Type B pancreatic cell (in vitro differentiated cells): ENCODE measurements at places on chromosomes 3 and 15. TPM values are rescaled to one million over a fixed set of nuclear protein-coding genes. Genes with fewer than 3 reads are reported as not detected.
A peak's percentile ranks its signal among the peaks of the same experiment; 100 is the strongest.

DNA sequence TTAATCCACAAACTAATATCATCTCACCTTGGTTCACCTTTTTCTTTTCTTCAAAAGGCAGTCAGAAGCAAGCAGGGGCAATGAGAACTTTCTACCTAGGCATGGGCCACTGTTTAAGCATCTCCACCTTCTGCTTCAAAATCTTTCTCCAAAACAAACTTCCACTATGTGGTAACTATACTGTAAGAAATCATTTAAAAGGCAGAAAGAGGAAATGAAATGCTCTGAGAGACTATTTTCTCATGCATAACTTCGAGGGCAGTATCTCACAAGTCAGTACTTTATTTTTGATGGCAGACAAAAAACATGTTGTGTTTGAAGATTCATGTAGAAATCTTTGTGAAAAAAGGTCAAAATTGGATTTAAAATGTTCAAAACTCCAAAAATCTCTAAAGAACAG, 419.7 kb downstream of the ZBTB20 start:
- no peaks in the 10 kb centered on the region for H3K27me3 ChIP-seq
- no peak overlapping the region for H3K27ac ChIP-seq
- no peak overlapping the region for H3K4me3 ChIP-seq
- no peak for DNase-seq

GRCh38 chr3:150094150-150094933, 123.6 kb upstream of the PFN2 start:
- no peak for DNase-seq
- no peaks in the 10 kb centered on the region for H3K36me3 ChIP-seq
- H3K4me3 ChIP-seq = no peak overlapping the region
- H3K27me3 ChIP-seq = peaks cover 6% of the 10 kb centered on the region
- H3K27ac ChIP-seq = no peak overlapping the region

DNA sequence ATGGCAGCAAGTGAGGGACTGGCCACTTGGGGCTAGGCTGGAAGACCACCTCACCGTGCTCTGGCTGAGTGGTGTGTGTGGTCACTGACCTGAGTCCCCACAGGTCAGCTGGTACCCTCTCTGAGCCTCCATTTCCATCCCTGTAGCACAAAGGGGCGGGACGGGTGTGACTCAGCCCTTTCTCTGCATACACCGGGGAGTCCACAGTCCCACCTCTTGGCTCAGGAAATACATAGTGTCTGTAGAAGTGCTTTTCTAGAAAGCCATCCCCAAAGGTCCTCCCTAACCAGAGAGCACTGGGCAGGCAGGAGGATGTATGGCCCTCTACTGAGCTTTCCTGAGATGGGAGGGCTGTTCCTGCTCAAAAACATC, 27.2 kb downstream of the WNT7A start:
- no peak overlapping the region for H3K27ac ChIP-seq
- H3K27me3 ChIP-seq = peaks cover 12% of the 10 kb centered on the region
- no peaks in the 10 kb centered on the region for H3K36me3 ChIP-seq
- no peak for DNase-seq

- no peaks in the 10 kb centered on the region for H3K36me3 ChIP-seq
- H3K4me3 ChIP-seq = no peak overlapping the region
Measured at GRCh38 chr15:52710050-52710707, 31.0 kb upstream of the ATOSA start.

GRCh38 chr3:110323349-110323748, 748.3 kb upstream of the NECTIN3 start:
- H3K27me3 ChIP-seq = no peaks in the 10 kb centered on the region
- H3K36me3 ChIP-seq = no peaks in the 10 kb centered on the region
- DNase-seq = no peak
- peaks cover 5% of the 10 kb centered on the region for H3K4me1 ChIP-seq
- H3K4me3 ChIP-seq = no peak overlapping the region
- no peak overlapping the region for H3K27ac ChIP-seq

DNA sequence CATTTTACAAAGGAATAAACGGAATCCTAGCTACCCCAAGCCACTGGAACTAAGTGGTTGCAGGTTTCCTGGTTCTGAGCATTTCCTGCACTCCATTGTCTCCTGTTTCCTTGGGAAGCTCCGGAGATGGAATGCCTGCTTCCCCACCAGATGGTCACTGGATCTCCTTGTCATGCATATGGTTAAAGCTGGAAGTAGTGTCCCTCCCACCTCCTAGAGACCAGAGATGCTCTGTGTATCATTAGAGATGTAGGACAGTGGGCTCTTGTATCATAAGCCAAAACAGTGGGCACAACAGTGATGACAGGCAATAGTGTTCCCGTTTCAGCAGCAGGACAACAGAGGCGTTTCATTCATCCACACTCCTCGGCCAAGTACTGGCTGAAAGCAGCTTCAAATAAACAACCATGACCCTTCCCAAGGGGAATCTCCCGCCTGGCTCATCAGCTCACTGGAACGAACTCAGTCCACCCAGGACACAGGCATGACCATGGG, 136.2 kb upstream of the EIF1B start:
- no peak overlapping the region for H3K4me3 ChIP-seq
- H3K4me1 ChIP-seq = no peaks in the 10 kb centered on the region
- H3K36me3 ChIP-seq = no peaks in the 10 kb centered on the region
- H3K27ac ChIP-seq = no peak overlapping the region
- peaks cover 14% of the 10 kb centered on the region for H3K27me3 ChIP-seq
- DNase-seq = no peak

DNA sequence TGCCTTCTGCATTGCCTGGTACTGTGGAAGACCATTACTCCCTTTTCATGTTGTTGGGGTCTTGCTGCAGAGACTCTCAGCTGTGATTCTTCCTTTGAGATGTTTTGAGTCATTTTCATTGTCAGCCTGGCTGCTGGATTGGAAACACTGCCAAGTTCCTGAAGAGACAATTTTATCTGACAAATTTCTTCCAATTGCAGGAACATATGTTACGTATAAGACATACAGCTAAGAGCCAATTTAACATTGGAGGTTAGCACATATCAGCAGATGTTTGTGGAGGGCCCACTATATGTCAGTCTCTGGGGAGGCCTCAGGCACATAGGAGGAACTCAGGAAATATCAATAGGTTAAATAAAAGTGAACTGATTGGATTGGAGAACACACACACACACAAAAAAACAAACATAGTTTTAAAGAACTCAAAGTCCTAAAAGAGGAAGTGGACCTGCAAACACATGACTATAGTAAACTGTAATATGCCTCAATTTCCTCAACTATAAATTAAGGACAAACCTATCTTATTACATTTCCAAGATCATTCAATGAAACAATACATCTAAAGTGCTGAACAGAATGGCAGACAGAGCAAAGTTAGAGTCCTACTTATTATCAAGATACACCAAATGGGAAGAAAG, 172.3 kb downstream of the MYRIP start:
- H3K36me3 ChIP-seq = no peaks in the 10 kb centered on the region
- no peak overlapping the region for H3K27ac ChIP-seq
- peaks cover 3% of the 10 kb centered on the region for H3K27me3 ChIP-seq
- no peaks in the 10 kb centered on the region for H3K4me1 ChIP-seq

- H3K4me1 ChIP-seq = peaks cover 3% of the 10 kb centered on the region
- peaks cover 20% of the 10 kb centered on the region for H3K36me3 ChIP-seq
- DNase-seq = no peak
- H3K27me3 ChIP-seq = no peaks in the 10 kb centered on the region
- H3K4me3 ChIP-seq = no peak overlapping the region
Measured at GRCh38 chr3:37979541-37980461, 10.8 kb upstream of the VILL start.

DNA sequence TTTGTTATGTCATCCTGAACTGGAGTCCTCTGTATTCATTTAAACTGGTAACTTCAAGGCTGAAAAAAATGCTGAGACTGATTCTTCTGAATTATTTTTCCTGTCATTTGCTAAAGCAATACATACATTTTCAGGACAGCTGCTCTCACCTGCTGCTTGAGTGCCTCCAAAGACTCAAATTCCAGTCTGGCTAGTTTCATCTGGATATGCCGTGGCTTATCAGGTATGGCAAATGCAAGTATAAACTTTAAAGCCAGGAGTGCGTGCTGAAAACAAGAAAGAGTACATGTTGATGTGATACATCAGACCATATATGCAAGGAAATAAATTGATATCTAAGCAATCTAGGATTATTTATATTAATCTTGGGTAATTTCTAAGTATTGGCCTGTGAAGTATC, 146.1 kb downstream of the SNRK start:
- H3K36me3 ChIP-seq = peaks cover 10% of the 10 kb centered on the region
- no peak overlapping the region for H3K27ac ChIP-seq
- H3K4me3 ChIP-seq = no peak overlapping the region

DNA sequence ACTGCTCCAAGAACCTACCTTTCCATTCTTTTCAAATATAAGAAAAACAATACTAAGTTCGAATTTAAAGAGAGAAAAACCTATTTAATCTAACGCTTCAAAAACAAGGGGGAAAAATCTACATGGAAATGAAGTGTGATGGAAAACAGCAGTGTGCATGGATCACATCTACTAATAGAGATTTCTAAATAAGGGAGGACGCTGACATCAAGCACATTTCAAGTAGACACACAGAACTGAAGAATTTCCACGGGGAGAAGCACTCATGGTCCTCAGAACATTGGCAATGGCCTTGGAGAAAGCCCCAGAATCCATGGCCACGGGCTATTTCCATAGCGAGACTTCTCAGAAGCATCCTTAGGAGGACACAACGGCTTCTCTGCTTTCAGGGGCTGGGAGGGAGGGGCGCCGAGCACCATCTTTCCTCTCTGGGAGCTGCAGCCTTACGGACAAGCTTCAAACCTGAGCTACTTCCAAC, 1.0 kb downstream of the TASOR start:
- peak overlapping the region; percentile 97 for H3K27ac ChIP-seq
- H3K4me1 ChIP-seq = peaks cover 33% of the 10 kb centered on the region
- peak overlapping the region; percentile 95 for H3K4me3 ChIP-seq

- DNase-seq = no peak
- no peak overlapping the region for H3K27ac ChIP-seq
- no peaks in the 10 kb centered on the region for H3K36me3 ChIP-seq
Measured at GRCh38 chr3:73213896-73214295, 152.4 kb downstream of the EBLN2 start.

- H3K4me3 ChIP-seq = peak overlapping the region; percentile 43
- H3K27me3 ChIP-seq = peaks cover 2% of the 10 kb centered on the region
- DNase-seq = no peak
- peaks cover 14% of the 10 kb centered on the region for H3K4me1 ChIP-seq
- no peak overlapping the region for H3K27ac ChIP-seq
Measured at GRCh38 chr3:138331143-138331894, 1.7 kb upstream of the NME9 start.

GRCh38 chr3:167978071-167978470, 117.7 kb downstream of the GOLIM4 start:
- no peak overlapping the region for H3K4me3 ChIP-seq
- no peaks in the 10 kb centered on the region for H3K27me3 ChIP-seq
- H3K36me3 ChIP-seq = no peaks in the 10 kb centered on the region
- H3K4me1 ChIP-seq = peaks cover 21% of the 10 kb centered on the region

- no peak for DNase-seq
- H3K27me3 ChIP-seq = no peaks in the 10 kb centered on the region
- no peaks in the 10 kb centered on the region for H3K4me1 ChIP-seq
- no peak overlapping the region for H3K4me3 ChIP-seq
- no peaks in the 10 kb centered on the region for H3K36me3 ChIP-seq
Measured at GRCh38 chr15:48702569-48703236, 57.2 kb upstream of the FBN1 start.

DNA sequence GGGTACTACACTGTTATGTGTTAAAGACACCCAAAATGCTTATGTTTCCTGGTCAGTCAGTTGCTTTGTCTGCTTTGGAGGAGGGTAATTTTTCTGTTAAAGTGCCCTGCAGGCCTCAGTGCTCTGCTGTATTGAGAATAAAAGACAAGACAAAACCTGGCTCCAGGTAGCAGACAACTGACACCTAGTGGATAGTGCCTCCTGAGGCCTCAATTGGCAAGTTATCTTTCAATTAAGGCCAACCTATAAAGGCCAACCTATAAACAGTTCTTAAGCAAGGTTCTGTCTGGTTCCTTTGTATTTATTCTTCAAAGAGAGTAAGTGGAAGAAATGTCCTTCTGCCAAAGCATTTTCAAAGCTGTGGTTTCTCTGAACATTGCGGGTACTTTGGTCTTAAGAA, 773.8 kb downstream of the MECOM start:
- no peak overlapping the region for H3K4me3 ChIP-seq
- no peaks in the 10 kb centered on the region for H3K27me3 ChIP-seq
- peaks cover 7% of the 10 kb centered on the region for H3K4me1 ChIP-seq

- no peak overlapping the region for H3K4me3 ChIP-seq
- H3K27me3 ChIP-seq = no peaks in the 10 kb centered on the region
- peaks cover 7% of the 10 kb centered on the region for H3K4me1 ChIP-seq
Measured at GRCh38 chr15:51051776-51052175, 42.9 kb downstream of the TNFAIP8L3 start.

DNA sequence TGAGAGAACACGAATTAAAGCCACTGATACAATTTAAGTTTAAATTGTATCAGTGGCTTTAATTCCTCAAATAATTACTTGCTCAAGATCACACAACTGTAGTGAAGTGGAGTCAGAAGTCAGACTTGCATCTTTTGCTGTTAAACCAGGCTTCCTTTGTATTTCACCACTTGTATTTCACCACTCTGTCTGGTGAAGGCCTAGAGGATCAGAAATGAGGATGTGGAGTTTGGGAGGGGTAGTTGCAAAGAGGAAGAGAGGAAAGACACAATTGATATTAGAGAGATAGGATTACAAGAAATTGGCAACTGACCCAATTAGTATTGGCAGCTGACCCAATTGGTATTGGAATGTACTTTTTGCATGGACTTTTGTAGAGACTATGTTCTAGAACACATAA, 288.1 kb upstream of the GPR149 start:
- no peaks in the 10 kb centered on the region for H3K4me1 ChIP-seq
- H3K27me3 ChIP-seq = no peaks in the 10 kb centered on the region
- H3K4me3 ChIP-seq = no peak overlapping the region
- no peak for DNase-seq
- no peak overlapping the region for H3K27ac ChIP-seq
- H3K36me3 ChIP-seq = no peaks in the 10 kb centered on the region

DNA sequence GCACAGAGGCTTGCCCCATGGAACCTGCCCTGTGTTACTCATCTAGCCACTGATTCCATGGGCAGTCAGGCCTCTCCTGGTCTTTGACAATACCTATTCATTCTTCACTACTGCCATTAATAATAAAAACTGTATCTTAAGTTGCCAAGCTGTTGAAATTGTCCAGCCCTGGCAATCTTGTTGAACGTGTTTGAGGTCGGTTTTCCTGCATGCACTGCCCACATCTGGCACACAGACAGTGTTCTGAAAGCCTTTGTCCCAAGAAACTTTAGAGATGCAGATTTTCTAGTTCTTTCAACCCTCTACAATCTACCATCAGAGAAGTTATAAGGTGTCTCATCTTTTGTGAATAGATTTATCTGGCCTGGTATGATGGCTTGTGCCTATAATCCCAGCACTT, 567.2 kb upstream of the NECTIN3 start:
- no peaks in the 10 kb centered on the region for H3K27me3 ChIP-seq
- H3K36me3 ChIP-seq = no peaks in the 10 kb centered on the region
- H3K4me1 ChIP-seq = no peaks in the 10 kb centered on the region
- no peak overlapping the region for H3K27ac ChIP-seq
- H3K4me3 ChIP-seq = no peak overlapping the region

The PROK2 gene
- not detected in 2 replicates for total RNA-seq

The PLA2G4E gene
- total RNA-seq = 0.12 TPM in 1 of 2 replicates, not detected in the other

The ADAMTS7 gene
- 8.4 and 51.9 TPM in 2 replicates for total RNA-seq

The RIOX2 gene
- 22.3 and 27.9 TPM in 2 replicates for total RNA-seq

The TEX9 gene
- total RNA-seq = 19.7 and 23.7 TPM in 2 replicates

The HRG gene
- not detected in 2 replicates for total RNA-seq

The BFSP2 gene
- not detected in 2 replicates for total RNA-seq

The SLC51A gene
- total RNA-seq = 3.7 and 4.7 TPM in 2 replicates

The POC1A gene
- 10.5 and 19.1 TPM in 2 replicates for total RNA-seq

The SEMA3G gene
- 0.45 and 0.77 TPM in 2 replicates for total RNA-seq

The FSIP1 gene
- 0.88 and 2.9 TPM in 2 replicates for total RNA-seq

The LINGO1 gene
- total RNA-seq = 19.6 and 25.2 TPM in 2 replicates

The TRPM1 gene
- 9.5 TPM in 1 of 2 replicates, not detected in the other for total RNA-seq
